ENCODE measurements at places on chromosomes 7 and 10. TPM values are rescaled to one million over a fixed set of nuclear protein-coding genes. Genes with fewer than 3 reads are reported as not detected.

DNA sequence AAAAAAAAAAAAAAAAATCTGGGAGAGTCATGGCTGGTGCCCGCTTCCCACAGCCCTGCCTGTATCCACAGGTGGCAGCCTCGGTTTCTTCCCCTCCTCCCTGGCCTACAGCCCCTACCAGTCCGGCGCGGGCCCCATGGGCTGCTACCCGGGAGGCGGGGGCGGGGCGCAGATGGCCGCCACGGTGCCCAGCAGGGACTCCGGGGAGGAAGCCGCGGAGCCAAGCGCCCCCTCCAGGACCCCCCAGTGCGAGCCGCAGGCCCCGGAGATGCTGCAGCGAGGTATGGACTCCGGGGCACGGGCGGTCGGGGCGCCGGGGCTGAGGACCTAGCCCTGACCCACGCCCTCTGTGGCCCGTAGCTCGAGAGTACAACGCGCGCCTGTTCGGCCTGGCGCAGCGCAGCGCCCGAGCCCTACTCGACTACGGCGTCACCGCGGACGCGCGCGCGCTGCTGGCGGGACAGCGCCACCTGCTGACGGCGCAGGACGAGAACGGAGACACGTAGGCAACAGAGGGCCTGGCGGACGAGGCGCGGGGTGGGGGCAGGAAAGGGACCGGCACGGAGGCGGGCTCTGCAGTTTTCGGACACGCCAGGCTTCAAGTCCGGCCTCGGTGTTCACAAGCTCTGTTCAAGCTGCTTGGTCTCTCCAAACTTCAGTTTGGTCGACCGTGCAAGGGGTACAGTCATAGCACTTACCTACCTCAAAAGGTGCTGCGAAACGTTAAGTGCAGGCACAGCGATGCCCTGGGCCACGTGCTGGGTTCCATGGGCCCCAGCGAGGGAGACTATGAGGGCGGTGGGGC lies 3.9 kb downstream of the NFKB2 start:
- no peak overlapping the region for H3K4me3 ChIP-seq
- no peak overlapping the region for H3K27ac ChIP-seq
- no peaks in the 10 kb centered on the region for H3K27me3 ChIP-seq
- no peaks in the 10 kb centered on the region for H3K4me1 ChIP-seq
- no peaks in the 10 kb centered on the region for H3K36me3 ChIP-seq

DNA sequence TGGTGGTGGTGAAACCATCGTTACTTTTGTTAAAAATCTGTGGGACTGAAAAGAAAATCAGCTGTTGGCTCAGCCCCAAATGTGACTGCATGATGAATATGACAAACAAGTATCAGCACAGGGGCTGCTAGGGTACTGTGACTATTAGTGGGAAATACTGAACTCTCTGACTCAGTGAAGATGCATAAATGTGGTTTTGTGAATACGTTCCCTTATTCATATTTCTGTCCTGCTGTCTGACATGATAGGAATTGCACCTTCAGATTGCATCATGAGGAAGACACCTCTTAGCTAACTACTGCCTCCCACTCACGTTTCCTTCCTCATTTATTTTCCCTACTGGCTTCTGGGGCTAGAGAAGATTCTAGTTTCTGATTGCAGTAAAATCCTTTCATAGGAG lies 1.4 kb downstream of the CLEC5A start:
- H3K4me1 ChIP-seq: no peaks in the 10 kb centered on the region
- H3K36me3 ChIP-seq: no peaks in the 10 kb centered on the region
- H3K27ac ChIP-seq: no peak overlapping the region
- DNase-seq: no peak

- DNase-seq: no peak
- H3K27ac ChIP-seq: no peak overlapping the region
- H3K27me3 ChIP-seq: no peaks in the 10 kb centered on the region
- H3K4me1 ChIP-seq: no peaks in the 10 kb centered on the region
- no peak overlapping the region for H3K4me3 ChIP-seq
These were observed 930.6 kb upstream of the ZNF722 start for GRCh38 chr7:63067897-63068585.

The MMRN2 gene
- polyA plus RNA-seq: 0.63 TPM

The ADAP1 gene
- 16.9 TPM for polyA plus RNA-seq

The NPFFR1 gene
- under 0.01 TPM for polyA plus RNA-seq
